NCI-H2029 (cell line): ENCODE measurements at places on chromosomes 5 and 9.
A peak's percentile ranks its signal among the peaks of the same experiment; 100 is the strongest.

DNA sequence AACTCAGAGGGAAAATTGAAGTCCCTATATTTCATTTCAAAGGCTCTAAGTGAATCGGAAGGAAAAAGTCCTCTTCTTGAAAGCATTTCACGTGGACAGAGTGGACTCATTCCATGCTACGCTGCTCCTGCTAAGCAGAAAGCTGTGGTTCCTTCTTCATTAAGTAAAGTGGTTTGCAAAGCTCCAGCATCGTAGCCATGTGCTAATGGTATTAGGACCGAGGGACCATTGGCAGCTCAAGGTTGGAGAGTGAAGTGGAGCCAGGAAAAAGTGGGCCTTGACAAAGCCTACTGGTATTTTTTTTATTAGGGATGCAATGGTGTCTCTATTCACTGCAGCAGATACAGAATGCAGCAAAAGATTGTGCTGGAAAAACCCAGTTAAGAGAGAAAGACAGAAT is 16.4 kb upstream of the SEMA4D start:
- no peak for DNase-seq

GRCh38 chr5:126456217-126456820 is 33.1 kb downstream of the GRAMD2B start:
- DNase-seq = no peak

- DNase-seq = no peak
These were observed 895 bp upstream of the STRBP start for GRCh38 chr9:123269281-123269680.

- no peak for DNase-seq
These were observed 2.0 kb downstream of the OR2V2 start for GRCh38 chr5:181149355-181149754.

DNA sequence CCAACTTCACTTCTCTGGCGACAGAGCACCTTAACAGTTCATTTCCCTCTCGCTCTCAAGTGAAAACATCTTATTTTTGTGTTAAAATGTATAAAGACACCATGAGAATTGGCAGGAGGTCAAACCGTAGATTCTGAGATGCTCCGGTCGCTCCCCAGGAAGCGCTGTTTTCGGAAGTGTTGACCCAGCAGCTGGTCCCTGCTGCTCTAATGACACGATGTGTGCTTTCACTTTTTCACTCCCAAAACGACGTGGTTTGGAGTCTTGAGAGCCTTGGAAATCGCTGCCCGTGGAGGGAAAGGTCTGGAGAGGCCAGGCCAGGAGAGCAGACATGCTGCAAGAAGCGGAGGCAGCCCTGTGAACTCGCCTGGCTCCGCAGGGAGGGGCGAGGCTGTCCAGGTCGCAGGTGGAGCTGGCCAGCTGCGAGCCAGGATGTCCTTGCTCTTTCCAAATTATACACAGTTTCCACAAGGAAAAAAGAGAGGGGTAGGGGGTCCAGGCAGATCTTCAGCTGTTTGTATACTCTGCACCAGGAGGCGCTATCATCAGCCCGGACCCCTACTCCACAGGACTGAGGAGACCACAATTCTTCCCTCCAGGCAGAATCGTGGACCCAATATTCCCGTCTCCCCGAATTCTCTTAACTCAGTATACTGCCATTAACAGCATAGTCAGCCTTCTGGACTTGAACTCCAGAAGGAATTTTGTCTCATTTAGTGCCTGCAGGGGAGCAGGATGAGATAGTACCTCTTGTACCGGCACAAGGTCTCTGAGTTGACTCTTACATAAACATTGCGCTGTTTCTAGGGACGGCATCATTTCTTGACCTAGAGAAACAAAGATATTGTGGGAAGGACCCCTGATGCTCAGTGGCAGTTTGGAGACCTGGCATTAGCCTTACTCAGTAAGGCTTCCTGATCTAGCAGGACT is 248.6 kb upstream of the ANKRD55 start:
- no peak for DNase-seq

- no peak for DNase-seq
These were observed 1.4 kb downstream of the MLLT3 start for GRCh38 chr9:20620650-20621470.

GRCh38 chr9:88534456-88535225 is at the start of gene NXNL2:
TSS of gene NXNL2 (plus strand) at chr9:88535178. CDS start at chr9:88535435, 257 bp downstream.
- no peak for DNase-seq

GRCh38 chr5:139446956-139447779 is 7.8 kb upstream of the DNAJC18 start:
- DNase-seq = no peak

GRCh38 chr5:32709750-32710549 is 1.2 kb upstream of the NPR3 start:
- no peak for DNase-seq

DNA sequence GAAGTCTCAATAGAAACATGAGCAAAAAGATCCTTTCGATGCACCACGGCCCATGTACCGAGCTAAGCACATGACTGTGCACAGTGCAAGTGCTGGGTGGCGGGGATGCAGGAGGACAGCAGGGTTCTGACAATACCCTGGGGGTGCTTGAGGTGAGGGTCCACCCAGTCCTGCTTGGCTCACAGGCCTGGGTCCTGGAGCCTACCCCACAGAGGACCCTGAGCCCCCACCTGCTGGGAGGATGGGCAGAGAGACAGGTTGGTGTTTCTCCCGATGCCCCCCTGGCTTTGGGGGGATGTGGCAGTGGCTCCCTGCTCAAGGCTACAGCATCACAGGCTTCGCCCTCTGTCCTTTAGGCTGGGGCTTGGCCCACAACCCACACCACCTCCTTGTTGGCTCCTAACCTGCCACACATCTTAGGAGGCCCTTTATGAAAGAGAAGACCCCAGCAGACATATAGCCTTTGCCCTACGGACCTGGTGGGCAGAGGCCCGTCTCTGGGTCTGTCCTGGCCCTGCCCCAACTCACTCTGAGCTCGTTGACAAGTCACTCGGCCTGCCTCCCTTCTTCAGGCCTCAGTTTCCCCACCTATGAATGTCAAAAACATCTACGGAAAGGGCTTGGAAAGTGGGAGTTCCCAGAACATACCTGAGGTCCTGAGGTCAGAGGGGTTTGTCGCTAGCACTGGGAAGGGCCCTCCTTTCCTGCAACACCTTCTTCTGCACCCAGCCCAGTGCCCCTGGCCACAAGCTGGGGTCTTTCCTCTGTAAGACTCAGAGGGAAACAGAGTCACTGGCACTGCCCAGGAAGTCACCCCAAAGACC is 50.3 kb downstream of the BARX1 start:
- no peak for DNase-seq

- DNase-seq = no peak
These were observed 232.4 kb downstream of the ESM1 start for GRCh38 chr5:54753034-54753433.

DNA sequence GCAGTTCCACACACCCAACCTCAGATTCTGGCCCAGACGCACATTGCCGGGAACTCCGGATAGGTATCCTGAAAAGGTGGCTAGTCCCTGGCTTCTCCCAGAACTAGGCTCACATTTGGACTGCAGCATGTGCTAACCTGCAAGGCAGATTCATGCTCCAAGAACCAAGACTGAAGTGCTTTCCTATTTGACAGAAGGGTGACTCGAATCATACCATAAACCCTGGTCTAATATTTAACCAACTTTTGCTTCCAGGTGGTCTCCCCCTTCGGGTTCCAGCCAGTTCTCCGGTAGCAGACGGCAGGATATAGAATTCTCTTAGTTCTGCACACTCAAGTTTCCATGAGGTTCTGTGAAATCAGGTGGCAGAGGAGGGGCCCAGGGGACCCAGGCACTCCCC is 7.6 kb downstream of the PTGES start:
- no peak for DNase-seq

- DNase-seq = peak; percentile 53
These were observed 93.5 kb upstream of the SMIM23 start for GRCh38 chr5:171692107-171692506.

GRCh38 chr9:6584881-6585597 is 60.5 kb downstream of the GLDC start:
- no peak for DNase-seq

GRCh38 chr5:9421884-9422283 is 124.0 kb downstream of the SEMA5A start:
- DNase-seq = no peak

GRCh38 chr5:107395632-107396350 is 274.9 kb downstream of the EFNA5 start:
- DNase-seq = no peak

DNA sequence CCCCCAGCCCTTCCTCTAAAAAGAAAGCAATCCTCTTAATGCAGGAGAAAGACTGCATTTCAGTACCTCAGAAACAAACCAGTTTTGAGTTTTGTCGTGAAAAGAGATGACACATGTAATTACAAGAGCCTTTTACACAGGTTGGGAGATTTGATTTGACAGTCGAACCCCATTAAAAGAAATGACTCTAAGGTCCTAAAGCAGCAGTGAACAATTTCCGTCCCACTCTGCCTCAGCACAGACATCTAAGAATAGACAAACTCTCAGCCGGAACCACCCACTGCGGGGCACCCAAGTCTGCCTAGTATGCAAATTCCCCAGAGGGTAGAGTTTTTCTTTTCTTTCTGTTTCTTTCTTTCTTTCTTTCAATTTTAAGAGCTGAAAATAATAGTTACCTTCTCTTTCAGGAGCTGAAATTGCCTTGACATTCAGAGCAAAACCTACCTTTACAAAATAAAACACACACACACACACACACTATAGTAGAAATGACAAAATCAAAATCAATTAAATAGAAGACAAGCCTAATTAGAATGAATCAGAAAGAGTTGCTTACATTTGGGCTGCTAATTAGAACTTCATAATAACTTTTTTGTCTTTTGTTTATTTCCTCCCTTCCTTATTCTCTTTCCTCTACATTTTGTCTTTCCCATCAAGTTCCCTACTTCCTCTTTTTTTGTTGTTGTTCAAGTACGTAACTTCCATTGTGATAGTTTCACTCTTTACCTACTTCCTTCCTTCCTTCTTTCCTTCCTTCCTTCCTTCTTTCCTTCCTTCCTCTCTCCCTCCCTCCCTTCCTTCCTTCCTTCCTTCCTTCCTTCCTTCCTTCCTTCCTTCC is 65.1 kb downstream of the BASP1 start:
- DNase-seq = no peak

- no peak for DNase-seq
These were observed 2.5 kb downstream of the FIBCD1 start for GRCh38 chr9:130936285-130937117.

- DNase-seq = no peak
These were observed 210.1 kb downstream of the CD180 start for GRCh38 chr5:66986534-66986933.
